Spleen (tissue), 13 donors: ENCODE measurements at places on chromosomes 2 and 18. TPM values are rescaled to one million over a fixed set of nuclear protein-coding genes. Genes with fewer than 3 reads are reported as not detected.

The PLB1 gene
- 45.7 TPM for total RNA-seq

DNA sequence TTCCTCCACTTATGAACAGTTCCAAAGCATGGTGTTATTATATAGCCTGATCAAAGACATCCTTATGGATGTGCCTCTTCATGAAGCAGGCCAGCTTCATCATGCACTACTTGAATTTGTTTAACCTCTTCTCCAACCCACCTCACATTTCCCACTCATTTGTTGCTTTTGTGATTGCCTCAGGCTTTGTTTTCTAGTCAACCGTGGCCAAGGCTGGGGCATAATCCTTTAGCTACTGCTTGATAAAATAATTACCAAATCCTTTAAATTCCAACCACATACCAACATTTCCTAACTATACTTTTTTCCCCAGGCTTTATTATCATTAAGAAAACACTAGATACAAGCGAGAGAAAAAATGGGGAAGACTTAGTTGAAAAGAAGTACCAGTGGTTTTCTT is 39.6 kb upstream of the SCN1A start:
- no peak for DNase-seq

DNA sequence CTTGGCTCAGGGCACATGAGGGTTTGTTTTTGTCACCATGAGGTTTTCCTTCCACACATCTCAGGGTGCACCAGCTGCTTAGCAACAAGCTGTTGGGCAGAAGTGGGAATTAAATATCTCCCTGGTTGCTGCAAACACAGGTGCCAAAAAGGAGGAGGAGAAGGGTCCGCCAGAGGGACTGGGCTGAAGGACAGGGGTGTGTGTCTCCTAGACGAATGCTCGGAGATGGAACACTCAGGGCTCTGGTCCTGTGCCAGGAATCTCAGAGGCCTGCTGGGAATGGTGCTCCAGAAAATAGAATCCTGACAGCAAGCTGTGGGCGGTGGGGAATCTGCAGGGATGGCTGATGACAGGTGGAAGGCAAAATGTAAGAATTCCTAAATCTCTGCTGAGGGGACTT is 94.5 kb downstream of the VSNL1 start:
- no peak for DNase-seq

GRCh38 chr2:203948733-203949132 is 12.2 kb downstream of the ICOS start:
- no peak for DNase-seq
